Right renal cortex interstitium (tissue), 3 donors: ENCODE measurements at places on chromosomes 4 and X. TPM values are rescaled to one million over a fixed set of nuclear protein-coding genes. Genes with fewer than 3 reads are reported as not detected.

The MXRA5 gene
- 8.6 TPM for polyA plus RNA-seq

DNA sequence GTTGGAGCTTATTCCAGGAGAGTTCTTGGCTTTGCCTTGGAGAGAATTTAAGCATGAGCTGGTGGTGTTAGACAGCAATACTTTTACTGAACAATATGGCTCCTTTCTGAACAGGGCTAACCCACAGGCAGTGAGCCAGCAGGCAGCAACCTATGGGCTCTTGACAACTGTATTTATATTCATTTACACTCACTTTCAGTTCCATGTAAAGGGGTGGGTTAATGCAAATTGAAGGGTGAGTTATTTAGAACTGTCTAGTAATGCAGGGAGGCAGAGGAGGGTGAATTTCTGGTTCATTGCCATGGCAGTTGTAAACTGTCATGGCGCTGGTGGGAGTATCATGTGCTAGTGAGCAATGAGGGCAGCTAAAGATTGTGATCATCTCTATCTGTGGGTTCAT is 15.7 kb downstream of the FOXR2 start:
- no peak for DNase-seq

- no peak for DNase-seq
Measured at GRCh38 chrX:15143825-15144121, 126.1 kb downstream of the ASB9 start.

The CXCL1 gene
- 0.67 TPM for polyA plus RNA-seq

GRCh38 chrX:38327775-38328081 is 419 bp upstream of the RPGR start:
- no peak for DNase-seq

- DNase-seq: no peak
Measured at GRCh38 chr4:38698176-38698575, 34.2 kb downstream of the KLF3 start.

GRCh38 chr4:140533951-140534480 is 10.0 kb downstream of the ELMOD2 start:
- DNase-seq: no peak

The MAGEA11 gene
- polyA plus RNA-seq: not detected
